CD8-positive, alpha-beta memory T cell (primary cell): ENCODE measurements at places on chromosomes 7 and 10.

DNA sequence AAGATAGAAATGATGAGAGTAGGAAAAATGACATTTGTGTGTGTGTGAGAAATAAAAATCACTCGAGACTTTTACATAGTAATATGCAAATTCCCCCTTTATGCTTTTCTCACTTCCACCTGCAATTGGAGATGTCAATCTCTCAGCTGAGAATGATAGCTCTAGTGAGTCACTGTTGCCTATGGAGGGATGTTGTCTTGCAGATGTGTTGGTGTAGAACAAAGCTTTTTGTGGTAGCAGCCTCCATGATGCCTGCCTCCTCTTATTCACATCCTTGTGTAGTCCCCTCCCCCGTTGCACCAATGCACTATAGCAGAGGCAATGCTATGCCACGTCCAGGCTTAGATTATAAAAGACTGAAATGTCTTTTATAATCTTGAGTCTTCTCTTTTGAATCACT is 33.8 kb downstream of the SPAG6 start:
- no peak for DNase-seq

DNA sequence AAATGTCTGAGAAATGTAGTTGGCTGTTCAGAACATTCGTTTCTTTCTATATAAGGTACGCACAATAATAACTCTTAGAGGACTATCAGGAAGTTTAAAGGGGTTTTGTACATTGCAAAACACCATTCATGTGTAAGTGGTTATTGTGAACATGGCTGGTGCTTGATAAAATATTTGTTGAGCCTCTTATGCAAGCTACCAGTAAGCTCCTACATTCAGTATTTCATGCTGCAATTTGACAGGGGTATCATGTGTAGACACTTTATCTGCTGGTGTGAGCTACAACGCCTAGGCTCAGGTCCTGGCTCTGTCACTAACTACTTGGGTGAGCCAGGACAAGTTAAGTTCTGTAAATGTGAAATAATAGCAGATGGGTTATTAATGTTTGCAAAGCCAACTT is 75.5 kb downstream of the MAP3K8 start:
- DNase-seq = no peak

- DNase-seq = no peak
Observed at GRCh38 chr7:29192811-29193210, 1.8 kb upstream of the CHN2 start.

DNA sequence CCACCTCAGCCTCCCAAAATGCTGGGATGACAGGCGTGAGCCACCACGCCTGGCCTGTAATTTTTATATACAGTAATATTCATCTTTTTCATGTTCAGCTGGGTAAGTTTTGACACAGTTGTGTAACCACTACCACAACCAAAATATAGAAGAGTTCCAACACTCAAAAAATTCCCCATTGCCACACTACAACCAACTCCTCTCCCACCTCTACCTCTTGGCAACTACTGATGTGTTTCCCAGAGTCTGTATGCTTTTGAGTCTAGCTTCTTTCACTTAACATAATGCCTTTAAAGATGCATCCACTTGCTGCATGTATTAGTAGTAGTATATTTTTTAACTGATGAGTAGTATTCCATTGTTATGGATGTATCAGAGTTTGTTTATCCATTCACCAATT is 90.7 kb downstream of the SRPK2 start:
- DNase-seq = no peak

- DNase-seq = no peak
Observed at GRCh38 chr7:2930310-2931033, 86.4 kb upstream of the GNA12 start.

GRCh38 chr7:105003275-105003674 is 10.7 kb upstream of the KMT2E start:
- DNase-seq = no peak

- DNase-seq = no peak
Observed at GRCh38 chr10:133350950-133351329, 3.8 kb downstream of the PRAP1 start.

DNA sequence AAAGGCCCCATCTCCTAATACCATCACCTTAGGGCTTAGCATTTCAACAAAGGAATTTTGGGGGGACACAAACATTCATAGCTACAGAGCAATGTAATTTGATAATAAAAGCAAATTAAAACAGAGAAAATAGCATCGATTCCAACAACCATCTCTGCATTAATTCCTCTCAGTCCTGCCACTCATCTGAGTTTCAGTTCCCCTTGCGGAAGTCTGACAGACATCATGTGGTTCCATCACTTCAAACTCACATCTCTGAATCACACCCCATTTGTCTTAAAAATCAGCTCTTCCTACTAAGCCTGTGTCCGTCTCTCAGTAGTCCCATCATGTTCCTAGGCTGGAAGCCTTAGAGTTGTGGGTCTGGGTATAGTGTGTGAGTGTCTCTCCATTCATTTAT is 3.6 kb downstream of the ADCK2 start:
- DNase-seq = no peak

DNA sequence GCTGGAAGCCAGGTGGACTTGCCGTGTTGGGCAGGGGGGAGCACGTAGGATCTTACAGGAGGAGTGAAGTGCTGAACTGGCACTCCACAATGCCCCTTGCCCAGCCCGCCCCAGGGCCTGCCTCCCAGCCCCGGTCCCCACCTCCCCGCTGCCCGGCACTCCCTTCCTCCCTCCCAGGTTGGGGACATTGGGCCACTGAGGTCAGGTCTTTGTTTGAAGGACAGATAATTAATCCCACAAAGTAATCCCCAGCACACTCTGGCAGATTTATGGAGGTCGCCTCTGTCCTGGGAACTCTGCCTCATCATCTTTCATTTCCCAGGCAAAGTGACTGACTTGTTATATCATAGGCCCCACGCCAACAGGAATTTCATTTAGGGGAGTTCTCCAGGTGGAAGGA is 122.8 kb downstream of the C10orf105 start:
- DNase-seq = no peak

DNA sequence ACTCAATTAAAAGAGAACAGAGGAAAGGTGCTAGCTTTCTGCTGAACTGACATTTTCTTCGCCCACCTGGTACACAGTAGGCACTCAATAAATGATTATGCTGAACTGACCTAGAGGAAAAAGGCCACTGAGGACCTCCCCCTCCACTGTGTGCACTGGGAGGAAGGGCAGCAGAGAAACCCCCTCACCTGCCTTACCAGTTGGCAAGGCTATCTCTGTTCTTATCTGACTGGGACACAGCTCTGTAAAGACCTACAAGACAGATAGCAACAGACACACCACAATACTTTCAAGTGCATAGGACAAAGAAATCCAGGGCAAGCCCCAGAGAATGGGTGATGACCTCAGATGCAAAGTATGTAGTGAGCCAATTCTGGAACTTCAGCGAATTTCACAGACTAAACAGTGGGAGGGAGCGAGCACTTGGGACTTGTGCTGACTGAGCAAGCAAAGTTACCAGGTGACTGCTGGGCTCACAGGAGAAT is 30.4 kb downstream of the PDLIM1 start:
- no peak for DNase-seq

- no peak for DNase-seq
Observed at GRCh38 chr7:96284835-96285234, 37.1 kb downstream of the SLC25A13 start.

- DNase-seq = no peak
Observed at GRCh38 chr7:131254211-131254610, 73.5 kb upstream of the MKLN1 start.

DNA sequence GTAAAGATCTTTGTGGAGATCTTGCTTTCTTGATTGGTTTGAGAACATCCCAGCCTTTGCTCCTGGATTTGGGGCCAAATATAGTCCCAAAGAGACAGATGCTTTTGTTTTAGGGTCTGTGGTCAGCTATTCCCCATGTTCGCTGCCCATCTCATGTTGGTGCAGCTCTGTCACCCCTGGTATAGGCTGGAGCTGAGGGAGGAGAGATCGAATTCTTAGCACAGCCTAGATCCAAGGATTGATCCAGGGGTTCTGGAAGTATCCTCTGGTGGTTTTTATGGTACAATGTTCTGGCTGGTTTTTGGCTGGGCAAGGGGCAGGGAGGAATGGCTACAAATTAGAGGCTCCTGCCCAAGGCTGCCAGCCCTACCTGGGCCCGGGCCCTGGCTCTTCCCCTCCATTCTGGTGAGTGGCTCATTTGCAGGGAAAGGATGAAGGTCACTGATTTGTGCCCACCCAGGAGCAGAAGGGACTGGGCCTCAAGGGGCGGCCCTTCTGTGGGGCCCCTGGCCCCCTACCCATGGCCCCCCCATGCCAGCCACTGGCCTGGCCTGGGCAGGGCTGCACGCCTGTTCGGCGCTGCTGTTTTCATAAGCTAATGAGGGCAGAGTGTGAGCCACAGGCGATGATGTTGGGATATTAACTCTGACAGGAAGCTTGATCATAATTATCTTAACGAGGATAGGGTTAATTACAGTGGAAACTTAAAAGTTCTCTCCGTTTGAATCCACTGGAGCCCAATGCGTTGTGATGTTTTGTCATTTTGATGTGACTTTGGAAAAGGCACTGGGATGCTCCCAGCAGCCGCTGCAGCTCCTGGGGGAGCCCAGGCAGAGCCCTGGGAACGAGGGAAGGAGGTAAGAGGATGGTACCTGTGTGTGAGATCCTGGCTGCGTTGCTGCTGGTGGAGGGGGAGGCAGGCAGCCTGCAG is 600.6 kb downstream of the LRMDA start:
- DNase-seq = no peak

GRCh38 chr7:121372376-121373010 is 23.6 kb downstream of the FAM3C start:
- DNase-seq = no peak
